ENCODE measurements at places on chromosomes 1 and 21.

DNA sequence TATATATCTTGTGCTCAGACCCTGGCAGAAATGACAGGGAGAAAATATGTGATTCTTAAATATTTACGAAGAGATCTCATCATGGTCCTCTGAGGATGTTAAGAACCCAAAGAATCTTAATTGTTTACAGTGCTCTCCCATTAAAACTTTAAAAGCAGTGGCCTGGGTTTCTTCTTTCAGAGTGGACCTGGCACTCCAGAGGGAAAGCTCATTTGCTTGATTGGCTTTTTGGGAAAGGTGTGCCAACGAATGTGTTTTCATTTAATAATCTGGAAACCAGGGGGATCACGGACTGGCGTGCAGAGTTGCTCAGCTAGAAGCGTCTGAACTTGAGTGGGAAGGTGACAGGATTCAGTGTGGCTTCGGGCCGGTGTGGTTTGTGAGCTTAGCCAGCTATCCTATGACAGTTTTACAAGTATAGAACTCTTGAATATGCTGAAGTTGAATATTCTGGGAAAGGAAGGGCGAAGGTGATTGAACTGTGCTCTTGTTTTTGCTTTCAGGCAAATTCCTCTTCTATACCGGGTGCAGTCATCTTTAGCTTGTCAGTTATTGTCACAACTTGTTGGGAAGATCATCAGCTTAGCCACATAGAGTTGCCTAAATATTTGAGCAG lies 154.8 kb downstream of the C1orf21 start:
- DNase-seq, result no peak

GRCh38 chr1:184405094-184405800 lies 18.4 kb downstream of the C1orf21 start:
- no peak for DNase-seq

DNA sequence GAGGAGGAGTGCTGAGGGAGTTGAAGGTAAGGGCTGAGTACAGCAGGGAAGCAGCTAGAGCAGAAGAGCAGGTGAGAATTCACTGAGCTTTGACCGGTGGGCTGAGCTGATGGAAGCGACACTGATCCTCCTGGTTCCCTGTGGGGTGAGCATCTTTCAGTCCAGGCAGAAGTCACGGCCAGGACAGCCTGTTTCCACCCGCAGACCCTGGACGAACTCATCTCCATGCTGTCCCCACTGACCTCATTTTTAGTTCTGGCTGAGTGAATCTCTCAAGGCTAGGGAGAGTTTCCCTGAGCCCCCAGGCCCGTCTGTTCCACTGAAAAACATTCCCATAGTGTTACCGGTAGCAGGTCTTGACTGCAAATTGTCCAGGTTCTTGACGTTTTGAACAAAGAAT lies 31.5 kb downstream of the FAM163A start:
- DNase-seq, result no peak

DNA sequence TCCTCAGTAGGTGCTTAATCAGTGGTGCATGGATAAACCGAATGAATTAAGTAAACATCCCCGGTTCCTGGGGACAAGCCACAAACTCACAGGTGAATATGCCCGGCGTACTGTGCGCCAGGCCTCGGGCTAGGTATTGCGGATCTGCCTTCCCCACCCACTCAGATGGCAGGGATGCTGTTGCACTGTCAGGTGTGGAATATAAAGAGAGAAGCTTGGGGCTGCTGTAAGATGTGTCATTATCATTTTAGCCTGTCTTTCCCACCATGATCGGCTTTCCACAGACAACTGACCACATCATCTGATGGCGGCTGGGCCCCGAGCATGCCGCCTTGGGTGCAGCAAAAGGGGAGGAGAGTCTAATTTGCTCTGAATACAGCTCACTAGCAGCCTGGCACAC lies 45.4 kb upstream of the LRP8 start:
- no peak for DNase-seq

DNA sequence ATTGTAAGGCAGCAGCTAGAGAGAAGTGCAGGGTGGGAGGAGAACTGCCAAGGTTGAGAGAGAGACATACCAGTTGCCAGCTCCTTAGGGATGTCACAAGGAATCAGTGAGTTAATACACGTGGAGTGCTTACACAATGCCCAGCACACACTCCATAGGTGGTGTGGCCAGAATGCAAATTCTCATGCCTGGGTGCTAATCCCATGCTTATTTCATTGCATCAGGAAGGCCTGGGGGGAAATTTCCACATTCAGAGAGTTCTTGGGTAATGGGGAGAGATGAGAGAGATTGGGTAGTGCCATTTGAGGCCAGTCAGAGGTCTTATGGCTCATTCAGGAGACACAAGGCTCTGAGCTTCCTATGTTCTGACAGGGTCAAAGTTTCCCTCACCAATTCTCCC lies 38.7 kb downstream of the GJA5 start:
- DNase-seq, result no peak

GRCh38 chr1:19738669-19739068 lies 61.0 kb downstream of the TMCO4 start:
- DNase-seq, result no peak

DNA sequence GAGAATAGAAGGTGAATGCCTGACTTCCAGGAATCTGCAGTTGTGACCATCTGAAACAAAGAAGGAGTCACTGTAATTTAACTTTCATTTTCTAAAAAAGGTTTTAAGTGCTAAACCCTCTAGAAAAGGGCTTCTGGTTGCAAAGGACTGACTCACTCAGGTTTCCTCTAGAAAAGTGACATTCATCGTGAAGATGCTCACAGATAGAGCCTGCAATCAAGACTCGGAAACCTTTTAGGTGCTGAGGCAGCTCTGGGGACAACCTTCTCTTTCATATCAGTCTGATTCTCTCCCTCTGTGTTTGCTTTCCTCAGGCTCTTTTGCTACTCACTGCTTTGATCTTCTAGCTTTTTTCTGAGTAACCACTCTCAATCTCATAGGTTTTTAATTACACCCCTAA lies 8.2 kb downstream of the BCL9 start:
- no peak for DNase-seq

GRCh38 chr1:17045634-17046333 lies 8.0 kb downstream of the SDHB start:
- no peak for DNase-seq

GRCh38 chr1:228445843-228446650 lies 29.4 kb upstream of the TRIM17 start:
- DNase-seq, result no peak

- no peak for DNase-seq
Observed at GRCh38 chr1:212367474-212368072, 47.1 kb downstream of the PACC1 start.

DNA sequence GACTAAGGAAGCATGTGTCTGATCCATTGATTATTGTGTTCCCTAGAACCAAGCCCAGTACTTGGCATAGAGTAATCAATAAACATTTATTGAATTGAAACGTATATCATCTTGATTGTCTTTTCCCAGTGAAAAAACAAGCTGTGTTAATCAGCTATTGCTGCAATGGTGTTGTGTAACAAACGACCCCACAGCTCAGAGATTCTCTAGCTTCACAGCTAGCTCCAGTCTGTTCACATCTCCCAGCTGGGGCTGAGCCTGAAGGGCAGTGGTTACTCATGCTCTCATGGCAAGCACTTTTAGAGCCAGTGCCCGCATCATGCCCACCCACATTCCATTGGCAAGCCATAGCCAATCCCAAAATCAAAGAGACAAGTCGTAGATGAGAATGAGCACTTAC lies 237.4 kb upstream of the RAB4A start:
- DNase-seq, result no peak

DNA sequence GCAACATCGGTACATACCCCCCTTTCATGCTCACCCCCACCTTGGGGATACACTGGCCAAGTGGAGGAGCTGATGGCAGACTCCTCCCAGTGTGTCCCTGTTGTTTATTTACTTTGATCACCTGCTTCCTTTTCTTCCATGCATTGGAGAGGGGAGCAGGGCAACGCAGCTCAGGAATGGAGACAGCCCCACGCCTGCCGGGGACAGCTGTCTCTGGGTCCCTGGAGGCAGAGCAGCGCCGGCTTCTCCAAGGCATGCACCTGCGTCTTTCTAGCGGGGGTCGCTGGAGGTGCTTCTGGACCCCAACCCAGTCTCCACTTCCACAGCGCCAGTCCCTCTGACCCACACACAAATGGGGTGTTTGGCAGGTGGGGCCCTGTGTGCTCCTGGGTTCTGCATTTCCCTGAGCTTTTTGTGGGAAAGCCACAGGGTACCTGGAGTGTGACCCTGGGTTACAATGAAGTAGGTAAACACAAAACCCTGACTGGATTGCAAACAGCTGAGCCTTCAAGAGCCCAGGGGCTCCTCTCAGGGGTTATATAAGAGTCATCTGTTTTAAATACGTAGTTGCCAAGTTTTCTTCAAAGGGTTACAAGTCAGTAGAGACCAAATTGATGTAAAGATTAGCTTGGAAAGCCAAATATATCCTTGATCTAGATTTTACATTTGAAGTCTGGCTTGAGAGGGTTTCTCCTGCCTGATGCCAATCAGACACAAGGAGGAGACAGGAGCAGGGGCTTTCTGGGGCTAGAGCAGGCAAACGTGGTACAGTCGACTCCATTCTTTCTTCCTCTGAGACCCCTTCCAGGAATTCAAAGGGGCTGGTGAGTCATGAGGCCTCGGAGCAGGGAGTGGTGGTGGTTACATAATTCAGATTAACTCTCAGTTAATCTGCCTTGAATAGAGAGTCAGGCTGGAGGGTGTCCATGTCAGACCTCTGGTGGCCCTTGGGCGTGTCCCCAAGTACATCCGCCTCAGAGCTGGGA lies 4.5 kb downstream of the AJAP1 start:
- DNase-seq, result no peak

- DNase-seq, result no peak
Observed at GRCh38 chr1:203217139-203217655, 12.3 kb downstream of the CHIT1 start.

GRCh38 chr1:245448531-245448930 lies 293.7 kb downstream of the KIF26B start:
- no peak for DNase-seq

GRCh38 chr21:28235169-28235895 lies 757.3 kb downstream of the LTN1 start:
- DNase-seq, result no peak

- no peak for DNase-seq
Observed at GRCh38 chr1:201904579-201904978, 15.9 kb downstream of the SHISA4 start.

- no peak for DNase-seq
Observed at GRCh38 chr1:210074904-210075303, 136.9 kb downstream of the SYT14 start.

Data from effector CD8-positive, alpha-beta T cell (primary cell).